HCT116 (cell line): ENCODE measurements at places on chromosomes 7 and 10.

DNA sequence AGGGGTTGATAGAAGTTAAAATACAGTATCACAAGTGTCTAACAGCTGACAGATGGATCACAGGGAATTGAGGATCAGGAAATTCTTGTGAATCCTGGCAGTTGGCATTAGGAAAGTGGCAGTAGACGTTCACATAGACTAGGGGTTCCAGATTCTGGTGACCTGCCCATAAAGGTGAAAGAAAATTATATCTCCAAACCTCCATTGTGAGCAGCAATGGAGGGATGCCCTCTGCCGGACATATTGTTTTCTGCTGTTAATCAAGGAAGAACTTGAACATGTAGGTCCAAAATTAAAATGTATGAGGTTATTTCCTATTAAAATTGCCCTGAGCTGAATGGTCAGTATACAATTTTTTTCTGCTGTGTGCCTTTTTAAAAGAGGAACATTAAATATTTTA, 5.1 kb downstream of the NME8 start:
- DNase-seq: peak; percentile 13

DNA sequence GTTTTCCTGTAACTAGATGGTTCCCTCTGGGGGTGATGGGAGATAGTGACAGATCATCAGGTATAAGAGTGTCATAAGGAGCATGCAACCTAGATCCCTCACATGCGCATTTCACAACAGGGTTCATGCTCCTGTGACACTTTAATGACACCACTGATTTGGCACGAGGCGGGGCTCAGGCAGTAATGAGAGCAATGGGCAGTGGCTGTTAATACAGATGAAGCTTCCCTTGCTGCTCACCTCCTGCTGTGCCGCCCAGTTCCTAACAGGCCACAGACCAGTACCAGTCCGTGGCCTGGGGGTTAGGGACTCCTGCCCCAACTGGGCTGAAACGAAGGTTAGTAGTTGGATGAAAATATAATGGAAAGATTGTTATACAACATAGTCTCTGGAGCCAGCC, 201.6 kb upstream of the LRRN3 start:
- no peak for DNase-seq

DNA sequence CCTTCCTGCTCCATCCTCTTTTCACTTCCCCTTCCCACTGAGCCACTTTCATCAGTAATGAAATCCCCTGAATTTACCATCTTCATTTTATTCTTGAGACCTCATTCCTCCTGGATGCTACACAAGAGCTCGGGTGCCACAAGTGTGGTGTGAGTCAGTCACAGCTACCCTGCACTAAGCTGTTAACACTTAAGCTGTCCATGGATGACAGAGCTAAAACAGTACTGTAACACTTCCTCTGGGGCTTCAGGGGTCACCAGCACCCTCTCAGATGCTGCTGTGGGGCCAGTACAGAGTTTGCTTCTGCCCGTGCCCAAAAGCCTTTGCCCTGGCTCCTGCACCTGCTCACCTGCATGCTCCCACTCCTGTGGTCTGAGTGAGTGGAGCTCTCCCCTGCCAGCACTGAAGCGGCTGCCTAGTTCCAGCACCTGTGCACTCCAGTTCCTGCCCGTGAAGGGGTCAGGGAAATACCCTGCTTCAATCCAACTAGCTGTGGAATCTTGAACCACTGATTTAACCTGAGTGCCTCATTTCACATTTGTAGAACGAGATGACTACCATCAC, 71.9 kb downstream of the POT1 start:
- DNase-seq: no peak

GRCh38 chr10:24277771-24278170, 68.8 kb downstream of the KIAA1217 start:
- DNase-seq: no peak

DNA sequence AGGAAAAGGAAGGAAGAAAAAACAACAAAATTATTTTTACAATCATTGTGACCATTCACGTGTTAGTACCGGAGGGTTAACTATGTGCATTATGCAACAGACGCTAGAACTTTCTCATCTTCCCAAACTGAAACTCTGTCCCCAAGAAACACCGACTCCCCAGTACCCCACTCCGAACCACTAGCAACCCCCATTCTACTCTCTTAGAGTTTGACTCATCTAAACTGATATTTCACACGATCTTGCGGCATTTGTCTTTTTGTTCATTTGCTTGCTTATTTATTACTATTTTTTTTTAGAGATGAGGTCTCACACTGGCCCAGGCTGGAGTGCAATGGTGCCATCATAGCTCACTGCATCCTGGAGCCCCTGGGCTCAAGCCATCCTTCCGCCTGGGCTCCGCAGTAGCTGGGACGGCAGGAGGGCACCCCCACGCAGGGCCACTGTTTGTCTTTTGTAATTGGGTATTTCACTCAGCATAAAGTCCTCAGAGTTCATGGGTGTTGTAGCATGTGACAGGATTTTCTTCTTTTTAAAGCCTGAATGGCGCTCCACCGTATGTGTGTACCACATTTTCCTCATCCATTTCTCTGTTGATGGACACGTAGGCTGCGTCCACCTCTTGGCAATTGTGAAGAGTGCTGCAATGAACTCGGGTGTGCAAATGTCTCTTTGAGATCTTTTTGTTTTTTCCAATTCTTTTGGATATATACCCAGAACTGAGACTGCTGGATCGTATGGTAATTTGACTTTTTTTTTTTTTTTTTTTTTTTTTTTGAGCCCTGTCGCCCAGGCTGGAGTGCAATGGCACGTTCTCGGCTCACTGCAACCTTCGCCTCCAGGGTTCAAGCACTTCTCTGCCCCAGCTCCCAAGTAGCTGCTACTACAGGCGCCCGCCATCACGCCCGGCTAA, 9.5 kb downstream of the MNX1 start:
- DNase-seq: no peak

DNA sequence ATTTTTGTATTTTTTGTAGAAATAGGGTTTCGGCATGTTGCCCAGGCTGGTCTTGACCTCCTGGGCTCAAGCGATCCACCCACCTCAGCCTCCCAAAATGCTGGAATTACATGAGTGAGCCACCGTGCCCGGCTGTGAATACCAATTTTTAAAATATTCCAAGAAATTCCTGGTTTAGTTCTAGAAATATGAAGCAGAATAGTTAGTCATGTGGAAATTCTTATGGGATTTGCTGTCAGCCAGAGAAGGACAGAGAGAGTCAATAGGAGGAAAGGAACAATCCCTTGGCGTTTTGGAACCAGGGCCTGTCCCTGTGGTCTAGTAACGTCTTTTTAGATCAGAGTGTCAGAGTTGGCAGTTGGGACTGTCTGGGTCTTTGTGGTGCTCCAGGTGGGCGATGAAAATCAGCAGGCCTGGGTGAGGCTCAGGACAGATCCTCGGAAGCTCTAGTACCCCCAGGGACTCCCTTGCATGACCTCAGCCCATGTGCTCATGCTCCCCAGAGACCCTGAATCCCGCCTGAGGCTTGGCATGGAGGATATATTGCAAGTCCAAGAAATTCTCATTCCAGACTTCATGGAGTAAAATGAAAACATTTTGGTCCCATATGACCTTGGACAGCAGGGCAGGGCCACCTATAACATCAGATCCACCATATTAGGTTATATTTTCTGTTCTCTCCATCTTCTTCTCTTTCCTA, 7.8 kb downstream of the NODAL start:
- DNase-seq: no peak

DNA sequence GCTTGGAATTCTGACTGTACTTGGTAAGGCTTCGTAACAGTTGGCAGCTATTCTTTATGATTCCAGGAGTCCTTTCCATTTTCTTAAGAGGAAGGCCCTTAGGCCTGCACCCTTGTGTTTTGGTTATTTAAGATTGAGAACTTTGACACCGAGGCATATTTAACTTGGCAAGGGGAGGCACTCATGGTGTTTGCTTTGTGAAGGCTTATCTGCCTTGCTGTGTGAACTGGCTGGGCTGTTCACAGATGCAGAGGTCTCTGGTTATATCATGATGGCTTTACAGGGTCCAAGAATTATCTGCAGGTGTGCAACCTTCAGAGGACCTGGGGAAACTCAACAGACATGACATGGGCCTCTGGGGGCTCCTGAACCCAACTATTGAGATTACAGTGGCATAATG, 833 bp upstream of the PNLIPRP1 start:
- DNase-seq: no peak

DNA sequence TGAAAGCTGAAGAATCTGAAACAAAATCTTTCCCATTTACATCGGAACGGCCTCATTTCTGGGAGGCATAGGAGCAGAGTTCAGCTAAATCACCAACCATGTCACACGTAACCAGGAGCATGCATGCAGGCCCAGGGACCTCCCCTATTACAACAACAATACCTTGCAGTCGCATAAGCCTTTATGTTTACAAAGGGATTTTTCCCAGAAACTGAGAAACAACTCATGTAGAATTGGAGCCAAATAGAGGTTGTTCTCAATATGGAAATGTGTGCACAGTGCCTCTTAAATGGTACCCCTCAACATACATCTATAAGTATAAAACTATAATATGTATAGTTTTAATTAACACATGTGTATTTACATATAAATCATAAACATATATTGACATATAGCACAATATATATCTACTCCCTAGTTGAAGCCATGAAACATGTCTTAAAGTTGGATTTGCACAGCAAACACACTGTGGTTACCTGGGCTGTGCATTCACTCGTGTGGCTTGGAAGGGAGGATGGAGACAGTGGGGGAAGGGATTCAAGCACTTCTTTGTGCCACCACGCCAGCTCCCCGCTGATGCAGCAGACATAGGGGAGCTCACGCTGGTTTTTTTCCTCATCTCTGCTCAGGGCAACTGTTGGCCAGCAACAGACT, 35.0 kb upstream of the DGKI start:
- no peak for DNase-seq

DNA sequence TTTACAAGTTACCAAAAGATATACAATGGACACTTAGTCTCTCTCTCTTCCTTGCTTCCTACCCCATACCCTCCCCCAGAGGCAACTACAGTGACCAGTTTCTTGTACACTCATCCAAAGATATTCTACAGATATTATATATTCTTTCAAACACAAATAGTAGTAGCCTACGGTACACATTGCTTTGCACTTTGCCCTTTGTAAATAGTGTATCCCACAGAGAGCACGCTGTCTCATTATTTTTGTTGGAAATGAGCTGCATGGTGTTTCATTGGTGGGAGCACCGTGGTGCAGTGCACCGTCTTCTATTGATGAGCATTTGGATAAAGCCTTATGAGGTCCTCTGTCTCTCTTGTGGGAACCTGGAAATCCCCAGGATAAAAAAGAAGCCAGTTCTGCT, 24.2 kb downstream of the STRA8 start:
- no peak for DNase-seq

- DNase-seq: no peak
These were observed 100.3 kb downstream of the CTBP2 start for GRCh38 chr10:125060026-125060425.
